ENCODE measurements at places on chromosomes 13 and 19.

- DNase-seq: peak; percentile 57
Measured at GRCh38 chr13:62418872-62419271, 1003.2 kb upstream of the PCDH20 start.

GRCh38 chr13:20090349-20090748 is 70.5 kb downstream of the GJA3 start:
- no peak for DNase-seq

DNA sequence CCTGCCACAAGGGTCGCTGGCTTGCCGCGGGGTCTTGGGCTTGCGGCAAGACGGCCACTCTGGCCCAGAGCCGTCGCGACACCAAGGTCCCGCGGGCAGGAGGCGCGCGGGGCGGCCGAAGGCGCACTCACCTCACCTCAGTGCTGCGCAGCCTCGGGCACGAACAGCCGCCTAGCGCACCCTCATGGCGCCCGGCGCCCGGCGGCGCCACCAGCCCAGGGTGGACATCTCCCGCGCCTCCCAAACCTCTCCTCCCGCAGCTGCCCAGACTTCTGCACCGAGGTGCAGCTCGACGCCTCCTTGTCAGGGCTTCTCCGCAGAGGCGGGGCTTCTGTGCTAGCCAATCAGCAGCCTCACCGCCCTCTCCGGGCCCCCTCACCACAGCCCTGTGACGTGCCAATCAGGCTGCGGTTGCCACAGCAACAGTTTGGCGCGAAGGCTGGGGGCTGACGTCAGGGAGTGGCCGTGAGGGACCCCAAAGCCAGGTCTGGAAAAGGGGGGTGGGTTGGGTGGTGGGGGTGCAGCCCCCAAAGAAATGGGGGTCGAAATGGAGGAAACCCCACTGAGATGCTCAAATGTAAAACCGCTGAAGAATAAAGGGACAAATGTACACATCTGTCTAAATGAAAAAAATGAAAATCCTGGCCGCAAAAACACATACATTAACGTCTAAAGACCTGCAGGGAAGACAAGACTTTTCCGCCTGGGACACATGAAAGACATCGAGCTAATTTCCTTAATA is at the start of the genes PEG3 and ZIM2:
Gene PEG3, minus strand, starts transcription at position 276 of the 742 bp plus-strand sequence. CDS start 16,071 bp downstream, outside the sequence.
Gene ZIM2, minus strand, starts transcription at position 276 of the 742 bp plus-strand sequence. CDS start 16,449 bp downstream, outside the sequence.
- peak; percentile 0 for DNase-seq

GRCh38 chr13:46374710-46375109 is 12.3 kb downstream of the RUBCNL start:
- no peak for DNase-seq

DNA sequence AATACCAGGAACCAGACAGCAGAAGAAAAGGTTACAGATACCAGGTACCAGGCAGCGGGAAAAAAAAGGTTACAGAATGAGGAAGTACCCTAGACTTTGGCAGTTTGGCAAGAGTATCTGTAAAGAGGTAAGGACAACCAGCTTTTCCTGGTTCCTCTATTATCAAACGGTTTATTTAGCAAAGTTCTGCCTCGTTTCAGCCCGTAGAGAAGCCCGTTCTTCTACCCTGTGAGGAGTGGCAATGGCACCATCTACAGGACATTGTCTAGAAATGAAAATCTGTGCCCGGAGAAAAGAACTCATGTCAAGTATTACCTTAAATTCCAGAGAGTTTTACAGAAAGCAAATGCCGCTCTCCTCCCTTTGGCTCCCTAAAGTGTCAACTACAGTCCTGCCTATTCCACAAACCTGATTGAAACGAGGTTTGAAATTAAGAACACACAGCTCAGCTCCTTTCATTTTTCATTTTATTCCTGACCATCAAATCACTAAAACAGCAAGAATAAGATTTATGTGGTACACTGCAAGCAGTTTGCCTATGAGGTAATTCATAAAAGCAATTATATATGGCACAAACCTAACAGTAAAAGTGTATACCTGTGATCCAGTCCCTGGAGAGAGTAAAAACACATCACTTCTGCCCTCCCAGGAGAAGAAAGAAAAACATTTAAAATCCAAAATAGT is 226.3 kb downstream of the SLC7A1 start:
- peak; percentile 49 for DNase-seq

- DNase-seq: peak; percentile 98
Measured at GRCh38 chr19:13162724-13163608, 12.8 kb downstream of the IER2 start.

- no peak for DNase-seq
Measured at GRCh38 chr19:40253611-40254092, 27.2 kb upstream of the CCNP start.

- peak; percentile 70 for DNase-seq
Measured at GRCh38 chr13:87661471-87661870, 9.7 kb upstream of the SLITRK5 start.

GRCh38 chr13:67440236-67440975 is 210.3 kb upstream of the PCDH9 start:
- DNase-seq: no peak

GRCh38 chr19:23525276-23525852 is 130.1 kb upstream of the ZNF91 start:
- DNase-seq: no peak

DNA sequence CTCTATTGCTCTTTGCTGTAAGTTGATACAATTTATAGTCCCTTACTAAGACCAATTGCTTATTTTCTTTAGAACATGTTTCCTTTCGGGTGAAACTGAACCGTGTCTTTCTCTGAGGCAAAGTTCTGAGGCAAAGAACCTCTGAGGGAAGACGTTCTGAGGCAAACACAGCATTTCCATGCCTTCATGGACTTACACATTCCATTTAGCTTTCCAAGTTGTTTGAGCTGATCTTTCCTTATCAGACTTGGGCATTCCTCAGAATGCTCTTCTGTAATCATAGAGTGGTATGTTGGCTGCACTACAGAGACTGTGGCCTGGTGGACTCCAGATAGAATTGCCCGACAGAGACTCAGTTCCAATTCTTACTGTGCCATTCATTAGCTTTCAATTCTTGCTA is 579.1 kb downstream of the KCTD12 start:
- DNase-seq: peak; percentile 17

DNA sequence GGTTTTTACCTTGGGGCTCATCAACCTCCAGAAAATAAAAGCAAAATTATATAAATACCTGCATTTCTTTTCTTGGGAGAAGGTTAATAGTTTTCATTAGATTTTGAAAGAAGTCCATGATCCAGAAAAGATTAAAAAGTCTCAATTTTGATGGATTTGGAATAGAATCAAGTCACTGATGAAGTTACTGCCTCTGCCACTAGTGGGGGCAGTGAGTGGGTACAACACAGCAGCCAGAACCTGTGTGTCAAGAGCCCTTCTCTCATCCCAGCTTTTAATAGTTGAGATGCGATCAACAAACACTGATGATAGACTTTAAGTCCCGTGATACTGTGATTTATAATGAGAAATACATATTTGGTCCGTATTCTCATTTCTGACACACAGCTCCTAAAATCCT is 686.7 kb downstream of the DIAPH3 start:
- no peak for DNase-seq

GRCh38 chr13:99812625-99813024 is 158.9 kb downstream of the ZIC5 start:
- DNase-seq: peak; percentile 68

GRCh38 chr19:5585461-5586299 is 17.9 kb upstream of the TINCR start:
- DNase-seq: no peak

- DNase-seq: peak; percentile 43
Measured at GRCh38 chr19:49761625-49762311, 1.3 kb downstream of the TSKS start.

- no peak for DNase-seq
Measured at GRCh38 chr19:10727685-10728201, 9.9 kb downstream of the DNM2 start.

- no peak for DNase-seq
Measured at GRCh38 chr19:3194106-3195087, 8.7 kb downstream of the NCLN start.

DNA sequence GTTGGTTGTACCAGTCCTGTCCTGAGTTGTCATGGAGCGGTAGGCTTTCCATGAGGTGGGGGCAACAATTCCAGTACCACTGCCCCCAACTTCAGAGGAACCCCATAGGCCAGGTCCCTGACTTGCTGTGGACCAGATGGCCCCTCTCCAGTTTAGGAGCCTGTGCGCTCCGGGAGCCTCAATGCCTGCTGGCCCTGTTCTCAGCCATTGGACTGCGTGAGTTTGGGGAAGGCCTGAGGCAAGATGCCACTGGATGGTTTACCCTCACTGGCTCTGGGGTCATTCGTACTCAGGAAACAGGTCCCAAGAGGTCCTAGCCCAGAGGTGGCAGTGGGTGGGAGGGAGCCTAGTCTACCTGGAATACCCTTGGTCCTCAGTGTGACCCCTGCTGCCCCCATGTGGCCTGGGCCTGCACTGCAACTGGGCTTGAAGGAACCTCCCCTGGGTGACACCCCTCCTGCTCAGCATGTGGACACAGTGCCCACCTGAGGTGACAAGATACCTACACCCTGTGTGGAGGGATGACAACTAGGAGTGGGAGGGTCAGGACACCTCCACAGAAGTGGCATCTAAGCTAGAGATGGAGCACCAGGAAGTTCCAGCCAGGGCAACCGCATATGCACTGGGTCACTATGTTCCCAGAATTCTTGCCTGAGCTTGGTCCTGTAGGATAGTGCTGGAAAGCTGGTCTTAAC is 6.0 kb upstream of the PRR19 start:
- DNase-seq: peak; percentile 59

- DNase-seq: no peak
Measured at GRCh38 chr13:77836423-77836822, 82.2 kb downstream of the EDNRB start.

DNA sequence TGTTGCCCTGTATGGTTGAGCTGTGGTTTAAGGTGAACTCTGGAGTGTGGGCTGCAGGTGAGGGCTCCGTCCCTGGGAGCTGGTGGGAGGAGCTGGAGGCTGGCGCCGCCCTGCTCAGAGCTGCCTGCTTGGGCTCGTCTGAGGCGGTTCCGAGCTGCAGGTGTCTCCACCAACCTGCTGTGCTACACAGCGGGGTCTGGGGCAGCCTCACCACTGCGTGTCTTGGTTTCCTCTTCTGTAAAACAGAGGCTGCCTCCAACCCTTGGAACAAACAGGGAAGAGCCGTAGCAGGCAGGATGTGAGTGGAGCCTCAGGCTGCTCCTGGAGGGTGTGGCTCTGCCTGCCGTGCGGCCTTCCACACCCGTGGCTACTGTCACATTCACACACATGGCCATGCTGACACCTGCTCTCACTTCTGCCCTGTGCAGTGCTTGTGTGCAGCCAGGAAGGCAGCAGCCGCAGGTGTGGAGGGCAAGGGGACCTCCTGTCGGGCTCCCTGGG is 21.4 kb downstream of the NAXD start:
- DNase-seq: no peak

DNA sequence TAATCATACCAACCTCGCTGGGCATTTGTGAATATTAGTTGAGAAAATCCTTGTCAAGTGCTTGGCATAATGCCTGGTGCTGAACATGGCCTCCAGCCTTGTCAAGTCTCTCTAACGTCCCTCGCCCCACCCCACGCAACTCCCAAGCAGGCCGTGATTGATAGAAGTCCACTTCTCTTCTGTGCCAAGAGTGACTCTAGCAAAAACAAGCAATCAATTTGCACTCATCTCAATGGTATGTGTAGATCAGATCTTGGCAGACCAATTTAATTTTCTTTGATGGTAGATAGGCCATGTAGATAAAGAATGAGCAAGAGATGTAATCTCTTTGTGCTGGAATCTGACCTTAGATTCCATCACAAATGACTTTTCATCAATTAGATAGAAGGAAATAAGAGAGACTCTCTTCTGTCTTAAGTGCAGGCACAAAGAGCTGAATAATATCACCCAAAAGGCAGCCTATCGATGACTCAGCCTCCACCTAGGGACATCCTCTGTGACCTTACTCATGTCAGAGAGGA is 31.0 kb upstream of the KATNAL1 start:
- peak; percentile 73 for DNase-seq

- no peak for DNase-seq
Measured at GRCh38 chr19:1851654-1852580, 3.6 kb upstream of the REXO1 start.

DNA sequence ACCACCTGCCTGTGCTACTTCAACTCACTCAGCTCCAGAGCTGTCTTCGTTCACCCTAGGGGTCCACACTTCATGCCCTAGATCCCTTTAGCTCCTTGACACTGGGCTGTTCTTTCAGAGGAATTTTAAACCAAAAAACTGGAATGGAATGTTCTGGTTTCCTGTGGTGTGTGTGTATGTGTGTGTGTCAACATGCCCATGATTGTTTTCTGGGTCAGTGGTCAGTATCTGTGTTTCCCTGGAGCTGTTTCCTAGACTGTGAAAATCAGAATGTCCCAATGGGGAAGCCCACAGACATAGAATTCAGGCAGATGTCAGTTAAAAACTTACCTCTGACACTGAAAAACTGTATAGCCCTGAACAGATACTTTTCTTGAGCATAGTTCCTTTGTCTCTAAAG is 1.3 kb downstream of the PMIS2 start:
- no peak for DNase-seq

GRCh38 chr19:29626386-29626785 is 20.3 kb downstream of the POP4 start:
- no peak for DNase-seq

Measured in fibroblast of upper back skin (primary cell).